ENCODE measurements at places on chromosomes 3 and 15. TPM values are rescaled to one million over a fixed set of nuclear protein-coding genes. Genes with fewer than 3 reads are reported as not detected.
A peak's percentile ranks its signal among the peaks of the same experiment; 100 is the strongest.

- no peak for DNase-seq
These were observed 63.0 kb downstream of the HES1 start for GRCh38 chr3:194198938-194199337.

DNA sequence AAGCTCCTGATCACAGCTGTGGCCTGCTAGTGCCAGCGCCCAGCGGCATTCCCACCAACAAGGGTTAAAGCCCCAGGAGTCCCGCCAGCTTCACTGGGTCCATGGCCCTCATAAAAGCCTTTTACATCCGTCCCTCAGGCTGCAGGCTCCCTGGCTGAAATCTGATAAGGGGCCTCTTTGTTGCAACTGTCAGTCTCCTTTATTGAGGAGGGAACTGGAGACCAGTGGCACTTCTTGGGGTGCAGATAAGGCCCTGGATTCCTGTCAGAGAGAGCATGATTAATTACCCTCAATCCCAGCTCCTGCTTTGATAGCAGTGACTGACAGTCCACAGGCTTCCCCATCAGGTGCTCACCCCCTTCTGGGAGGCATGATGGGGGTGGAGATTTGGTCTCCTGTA is 30.9 kb upstream of the CLK3 start:
- DNase-seq: no peak

DNA sequence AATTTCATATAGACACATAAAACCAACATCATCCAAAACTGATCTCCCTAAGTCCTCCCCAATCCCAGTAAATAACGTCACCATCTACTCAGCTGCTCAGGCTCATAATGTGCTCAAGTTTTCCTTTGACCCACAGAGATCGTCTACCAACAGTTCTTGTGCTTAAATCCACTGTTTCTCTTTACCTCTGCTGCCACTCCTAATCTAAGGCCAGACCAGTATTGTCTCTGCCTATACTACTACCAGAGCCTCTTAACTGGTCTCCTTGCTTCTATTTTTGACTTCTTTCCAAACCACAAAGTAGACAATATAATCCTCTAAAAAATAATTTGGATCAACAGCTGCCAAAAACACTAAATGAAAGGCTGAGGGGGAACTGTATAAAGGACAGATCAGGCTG is 65.3 kb downstream of the CLASP2 start:
- DNase-seq: no peak

- DNase-seq: no peak
These were observed 186.6 kb upstream of the ROPN1 start for GRCh38 chr3:124178531-124178930.

DNA sequence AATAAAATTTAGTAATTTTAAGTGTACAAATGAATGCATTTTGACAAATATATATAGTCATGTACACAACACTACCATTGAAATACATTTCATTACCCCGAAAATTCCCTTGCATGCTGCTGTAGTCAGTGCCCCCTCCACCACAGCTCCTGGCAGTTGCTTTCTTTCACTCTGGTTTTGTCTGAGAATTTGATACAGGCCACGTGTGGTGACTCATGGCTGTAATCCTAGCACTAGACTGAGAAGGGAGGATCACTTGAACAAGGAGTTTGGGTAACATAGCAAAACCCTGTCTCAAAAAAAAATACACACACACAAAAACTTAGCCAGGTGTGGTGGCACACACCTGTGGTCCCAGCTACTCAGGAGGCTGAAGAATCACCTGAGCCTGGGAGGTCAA is 65.4 kb downstream of the TFRC start:
- DNase-seq: peak; percentile 10

DNA sequence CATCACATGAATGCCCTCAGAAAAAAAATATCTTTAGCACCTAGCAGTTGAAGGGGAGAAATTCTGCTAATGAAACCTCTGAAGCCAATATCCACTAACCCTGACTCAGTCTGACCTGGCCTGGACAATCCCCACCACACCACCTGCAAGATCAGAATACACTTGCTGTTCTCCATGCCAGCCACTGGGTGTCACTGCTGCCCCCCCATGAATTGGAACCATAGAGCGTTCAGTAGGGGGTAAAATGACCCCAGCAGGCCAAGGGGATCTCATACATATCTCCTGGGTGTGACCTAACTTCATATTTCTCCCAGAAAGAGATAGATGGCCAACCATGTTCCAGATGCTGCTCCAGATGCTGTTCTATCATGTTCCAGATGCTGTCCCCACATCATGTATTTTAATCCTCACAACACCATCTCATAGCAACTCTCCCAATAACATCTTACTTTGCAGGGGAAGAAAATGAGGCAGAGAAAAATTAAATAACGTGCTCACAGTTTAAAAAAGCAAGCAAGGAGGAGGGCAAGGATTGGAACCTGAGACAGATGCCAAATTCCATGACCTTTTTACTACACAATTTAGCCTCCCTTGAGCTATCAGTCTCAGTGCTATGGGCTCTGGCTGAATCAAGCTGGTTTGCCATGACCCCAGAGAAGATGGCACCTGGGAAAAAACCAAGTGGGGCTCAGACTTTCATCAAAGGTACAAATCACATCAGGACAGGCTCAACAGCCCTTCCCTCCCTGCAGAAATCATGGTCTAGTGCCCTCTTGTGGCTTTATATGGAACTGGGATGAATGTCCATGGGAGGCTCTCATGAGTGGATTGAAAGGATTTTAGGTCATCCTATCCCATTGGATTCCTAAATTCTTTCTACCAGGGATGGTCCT is 12.4 kb downstream of the NTRK3 start:
- no peak for DNase-seq

DNA sequence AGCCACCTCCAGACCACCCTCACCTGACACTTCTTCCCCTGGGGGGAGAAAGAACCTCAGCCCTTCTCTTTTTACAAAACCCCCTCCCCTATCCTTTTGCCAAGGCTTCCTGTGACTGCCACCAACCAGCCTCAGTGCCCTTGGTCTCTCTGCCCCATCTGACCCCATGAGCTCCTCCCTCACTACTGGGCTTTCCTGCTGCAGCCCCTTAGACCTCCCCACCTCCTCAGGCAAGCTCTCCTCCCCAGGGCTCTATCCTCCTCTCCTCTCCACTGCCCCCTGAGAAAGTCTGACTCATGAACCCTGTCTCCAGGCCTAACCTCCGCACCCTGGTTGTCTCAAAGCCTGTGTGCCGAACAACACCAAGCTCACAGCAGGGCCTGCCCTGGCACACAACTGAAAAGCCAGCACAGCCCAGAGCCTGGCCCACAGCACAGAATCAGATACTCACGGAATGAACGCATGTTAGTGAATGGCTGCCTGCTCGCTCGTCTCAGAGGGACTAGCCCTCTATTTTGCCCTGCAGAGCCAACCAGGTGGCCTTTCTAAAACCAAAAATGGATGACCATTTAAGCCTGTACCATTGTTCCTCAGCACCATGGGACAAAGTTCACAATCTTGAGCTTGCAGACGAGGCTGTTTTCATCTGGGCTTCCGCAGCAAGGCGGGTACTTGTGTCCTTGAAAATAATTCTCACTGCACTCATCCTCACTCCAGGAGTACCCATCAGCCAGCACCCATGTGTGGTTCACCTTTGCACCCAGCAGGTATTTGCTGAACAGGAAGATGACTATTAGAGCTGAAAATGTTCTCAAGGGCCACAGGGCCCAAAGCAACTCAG is 1.7 kb downstream of the CHDH start:
- no peak for DNase-seq

The AP4E1 gene
- polyA plus RNA-seq: 8.6 TPM

The MESP2 gene
- 0.30 TPM for polyA plus RNA-seq

The NUDT16 gene
- 43.5 TPM for polyA plus RNA-seq

The DPPA2 gene
- 0.90 TPM for polyA plus RNA-seq

The KIF7 gene
- 14.2 TPM for polyA plus RNA-seq

The GPR149 gene
- polyA plus RNA-seq: not detected
